Immature natural killer cell (primary cell): ENCODE measurements at places on chromosomes 2 and 18. TPM values are rescaled to one million over a fixed set of nuclear protein-coding genes. Genes with fewer than 3 reads are reported as not detected.

DNA sequence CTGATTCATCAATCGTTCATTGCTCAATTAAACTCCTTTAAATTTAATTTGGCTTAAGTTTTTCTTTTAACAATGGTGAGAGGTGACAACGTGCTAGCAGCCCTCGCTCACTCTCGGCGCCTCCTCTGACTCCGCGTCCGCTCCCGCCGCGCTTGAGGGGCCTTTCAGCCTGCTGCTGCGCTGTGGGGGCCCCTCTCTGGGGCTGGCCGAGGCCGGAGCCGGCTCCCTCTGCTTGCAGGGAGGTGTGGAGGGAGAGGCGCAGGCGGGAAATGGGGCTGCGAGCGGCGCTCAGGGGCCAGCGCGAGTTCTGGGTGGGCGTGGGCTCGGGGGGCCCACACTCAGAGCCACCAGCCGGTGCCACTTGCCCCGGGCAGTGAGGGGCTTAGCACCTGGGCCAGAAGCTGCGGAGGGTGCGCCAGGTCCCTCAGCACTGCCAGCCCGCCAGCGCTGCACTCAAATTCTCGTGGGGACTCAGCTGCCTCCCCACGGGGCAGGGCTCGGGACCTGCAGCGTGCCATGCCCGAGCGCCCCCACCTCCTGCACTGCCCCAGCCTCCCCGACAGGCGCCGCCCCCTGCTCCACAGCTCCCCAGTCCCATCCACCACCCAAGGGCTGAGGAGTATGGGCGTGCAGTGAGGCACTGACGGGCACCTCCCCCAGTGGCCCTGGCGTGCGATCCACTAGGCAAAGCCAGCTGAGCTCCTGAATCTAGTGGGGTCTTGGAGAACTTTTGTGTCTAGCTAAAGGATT, 19.6 kb downstream of the ANKMY1 start:
- DNase-seq: no peak

DNA sequence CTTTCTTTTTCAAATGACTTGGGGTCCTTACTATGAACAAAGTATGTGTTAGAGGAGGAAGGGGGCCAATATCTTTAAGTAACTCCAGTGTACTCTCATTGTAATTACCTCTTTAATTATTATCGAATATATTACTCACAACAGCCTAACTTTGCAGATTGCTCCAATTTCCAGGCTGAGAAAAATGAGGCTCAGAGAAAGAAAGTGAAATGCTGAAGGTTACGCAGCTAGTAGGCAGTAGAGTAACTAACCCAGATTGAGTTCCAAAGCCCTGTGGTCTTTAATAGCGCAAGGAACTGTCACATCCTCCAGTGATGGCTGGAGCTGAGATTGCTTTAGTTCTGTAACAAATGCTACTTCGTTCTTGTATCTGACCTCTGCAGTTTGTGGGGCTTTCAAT, 2.2 kb upstream of the GYPC start:
- no peak for DNase-seq

Gene MC5R
- polyA plus RNA-seq: not detected

Gene FIGN
- not detected for polyA plus RNA-seq

GRCh38 chr2:222393733-222394267, 30.5 kb upstream of the SGPP2 start:
- DNase-seq: no peak
